Erythroblast (primary cell): ENCODE measurements at places on chromosomes 7 and 10.

DNA sequence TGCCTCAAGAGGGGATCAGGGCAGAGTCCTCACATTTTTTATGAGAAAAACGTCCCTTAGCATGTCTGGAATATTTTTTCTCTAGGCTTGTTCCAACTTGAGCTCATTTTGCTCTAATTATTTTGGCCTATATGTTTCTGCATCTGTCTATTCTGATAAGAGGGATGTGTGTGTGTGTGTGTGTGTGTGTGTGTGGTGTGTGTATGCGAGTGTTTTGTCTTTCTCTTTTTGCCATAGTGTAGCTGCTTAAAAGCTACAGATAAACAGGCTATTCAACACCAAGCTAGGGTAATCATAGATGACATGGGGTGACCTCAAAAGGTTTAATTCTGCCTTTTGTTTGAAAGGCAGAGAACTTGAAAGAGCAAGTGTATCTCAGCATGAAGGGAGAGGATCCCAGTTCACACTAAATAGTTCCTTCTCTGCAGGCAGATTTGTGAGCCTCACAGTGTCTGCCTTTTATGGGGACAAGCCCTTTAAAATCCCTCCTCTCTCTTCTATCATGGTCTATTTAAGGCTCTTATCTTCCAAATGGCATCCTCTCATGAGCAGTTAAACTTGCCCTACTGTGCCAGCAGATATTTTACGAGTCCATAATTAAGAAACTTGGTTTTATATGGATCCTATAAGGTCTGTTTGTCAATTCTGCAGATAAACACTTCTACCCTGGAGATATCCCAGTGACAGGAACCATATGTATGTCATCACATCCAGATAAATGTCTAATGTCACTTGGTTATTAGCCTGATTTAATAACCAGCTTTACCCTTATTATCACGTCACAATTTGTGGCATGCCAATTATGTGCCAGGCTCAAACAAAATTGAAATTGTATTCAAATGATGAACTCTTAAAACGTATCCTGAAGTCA is 202.9 kb upstream of the MTPN start:
- no peak for DNase-seq

GRCh38 chr7:150458235-150458634 is 7.8 kb downstream of the GIMAP8 start:
- DNase-seq, result no peak

DNA sequence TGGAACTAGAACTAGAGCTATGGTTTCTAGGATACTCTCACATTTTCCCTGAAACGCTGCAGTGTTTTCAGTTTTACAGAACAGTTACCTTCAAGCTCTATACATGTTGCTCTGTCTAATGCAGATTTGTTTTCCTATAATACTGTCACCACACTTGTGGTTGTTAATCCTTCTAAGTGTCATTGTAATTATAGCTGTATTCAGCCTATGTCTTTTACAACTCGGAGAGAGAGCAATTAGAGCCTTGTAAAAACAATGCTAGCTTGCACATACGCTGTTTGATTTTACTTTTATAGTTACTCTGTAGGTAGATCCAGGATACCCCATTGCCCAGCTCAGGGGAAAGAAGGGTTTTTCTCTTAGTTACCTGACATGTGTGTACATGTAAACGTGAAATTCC is 55.1 kb downstream of the ATOH7 start:
- DNase-seq, result no peak

DNA sequence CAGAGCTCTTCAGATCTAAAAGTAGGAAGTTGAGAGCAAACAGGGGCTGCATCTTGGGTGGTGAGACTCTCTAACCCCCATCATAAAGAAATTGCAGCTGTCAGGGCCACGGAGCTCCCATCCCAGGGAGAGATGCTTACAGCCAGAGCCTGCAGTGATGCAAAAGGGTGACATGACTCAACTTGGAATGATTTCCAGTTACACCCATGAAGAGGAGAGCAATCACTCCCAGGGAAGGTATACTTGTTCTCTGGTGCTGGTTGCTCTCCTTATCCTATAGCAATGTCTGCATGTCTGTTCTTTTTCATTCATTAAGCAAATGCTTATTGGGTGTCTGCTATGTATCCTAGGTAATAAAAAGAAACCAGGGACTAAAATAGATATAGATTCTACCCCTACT is 228.0 kb downstream of the RAB11FIP2 start:
- DNase-seq, result peak; percentile 2

DNA sequence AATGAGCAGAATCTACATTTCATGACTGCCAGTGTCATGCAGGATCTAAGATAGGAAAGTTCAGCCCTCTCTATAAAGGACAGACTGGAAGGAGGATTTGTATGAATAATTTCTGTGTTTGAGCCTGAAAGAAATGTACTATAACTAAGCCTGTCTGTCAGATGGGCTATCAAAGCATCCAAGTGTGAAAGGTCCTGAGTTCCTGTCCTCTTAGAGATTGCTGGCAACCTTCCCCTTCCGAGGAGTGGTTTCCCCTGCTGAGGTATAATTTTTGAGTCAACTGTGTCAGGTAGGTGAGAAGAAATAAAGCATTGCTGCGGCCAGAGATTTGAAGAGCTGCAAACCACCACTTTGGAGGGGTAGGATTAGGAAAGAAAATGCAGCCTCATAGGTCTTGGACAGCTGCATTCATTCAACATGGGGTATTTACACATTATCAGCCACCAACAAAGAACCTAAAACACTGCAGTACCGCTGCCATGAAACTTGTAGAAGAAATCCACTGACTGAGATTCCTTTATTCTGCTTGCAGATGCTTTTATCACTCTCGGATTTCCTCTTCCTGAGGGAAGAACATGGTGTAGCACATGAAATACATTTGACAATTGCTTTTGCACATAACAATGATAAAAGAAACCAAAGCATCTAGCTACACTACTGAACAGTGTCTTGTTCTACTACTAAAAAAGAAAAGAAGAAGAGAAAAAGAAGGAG is 189.1 kb downstream of the DGKI start:
- no peak for DNase-seq

- DNase-seq, result no peak
Measured at GRCh38 chr7:78702770-78703169, 750.7 kb downstream of the MAGI2 start.

GRCh38 chr10:45354261-45354660 is 19.8 kb upstream of the ALOX5 start:
- no peak for DNase-seq

DNA sequence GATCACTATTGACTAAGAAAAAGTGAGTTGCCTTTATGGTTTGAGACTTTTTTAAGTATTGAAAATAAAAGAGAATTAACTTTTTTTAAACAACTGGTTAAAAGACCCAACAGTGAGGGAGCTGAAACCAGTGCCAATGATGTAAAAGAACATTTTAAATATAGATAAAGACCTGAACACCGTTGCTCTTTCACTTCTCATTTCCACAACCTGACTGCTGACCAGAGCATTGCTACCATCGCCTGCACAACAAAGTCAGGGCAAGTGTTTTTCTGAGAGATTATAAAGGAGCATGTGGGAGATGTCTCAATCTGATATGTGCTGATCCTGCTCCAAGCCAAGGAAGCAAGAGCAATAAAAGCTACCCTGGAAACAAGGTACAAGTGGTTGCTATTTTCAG is 34.7 kb downstream of the IMMP2L start:
- peak; percentile 20 for DNase-seq

- DNase-seq, result no peak
Measured at GRCh38 chr10:23364378-23364777, 19.8 kb upstream of the C10orf67 start.

- DNase-seq, result no peak
Measured at GRCh38 chr7:99380823-99381663, 6.5 kb downstream of the ARPC1B start.

DNA sequence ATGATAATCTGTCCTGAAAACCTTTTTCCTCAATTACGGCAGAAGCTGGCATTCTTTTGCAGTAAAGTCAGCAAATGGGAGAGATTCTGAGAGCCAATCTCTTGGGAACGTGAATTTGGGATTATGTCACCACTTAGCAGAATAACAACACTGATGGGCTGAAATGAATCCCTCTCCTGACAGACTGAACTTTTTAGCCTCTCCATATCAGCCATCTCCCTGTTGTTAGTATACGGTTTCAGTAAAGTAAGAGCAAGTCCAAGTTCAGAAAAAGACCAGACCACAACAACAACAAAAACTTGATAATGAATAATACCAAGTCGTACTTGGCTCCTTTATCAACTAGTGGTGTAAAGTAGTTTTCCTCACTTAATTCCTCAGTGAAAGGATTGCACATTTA is 1048.8 kb downstream of the GATA3 start:
- DNase-seq, result no peak

DNA sequence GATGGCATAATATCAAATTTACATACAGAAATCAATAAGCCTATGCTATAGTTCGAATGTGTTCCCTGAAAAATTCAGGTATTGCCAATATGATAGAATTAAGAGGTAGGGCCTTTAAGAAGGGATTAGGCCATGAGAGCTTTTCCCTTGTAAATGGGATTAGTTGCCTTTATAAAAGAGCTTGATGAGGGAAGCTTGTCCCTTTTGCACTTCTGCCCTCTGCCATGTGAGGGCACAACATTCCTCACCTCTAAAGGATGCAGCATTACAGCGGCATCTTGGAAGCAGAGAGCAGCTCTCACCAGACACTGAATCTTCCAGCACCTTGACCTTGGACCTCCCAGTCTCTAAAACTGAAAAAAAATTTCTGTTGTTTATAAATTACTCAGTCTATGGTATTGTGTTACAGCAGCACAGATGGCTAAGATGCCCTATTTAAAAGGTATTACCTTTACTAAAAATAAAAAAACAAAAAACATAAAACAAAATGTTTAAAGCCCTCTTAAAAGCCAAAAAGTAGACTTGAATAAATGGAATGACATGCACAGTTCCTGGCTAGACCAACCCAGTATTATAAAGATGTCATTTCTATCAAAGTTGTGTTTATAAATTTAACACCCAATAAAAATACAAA is 909.6 kb downstream of the REEP3 start:
- peak; percentile 9 for DNase-seq

DNA sequence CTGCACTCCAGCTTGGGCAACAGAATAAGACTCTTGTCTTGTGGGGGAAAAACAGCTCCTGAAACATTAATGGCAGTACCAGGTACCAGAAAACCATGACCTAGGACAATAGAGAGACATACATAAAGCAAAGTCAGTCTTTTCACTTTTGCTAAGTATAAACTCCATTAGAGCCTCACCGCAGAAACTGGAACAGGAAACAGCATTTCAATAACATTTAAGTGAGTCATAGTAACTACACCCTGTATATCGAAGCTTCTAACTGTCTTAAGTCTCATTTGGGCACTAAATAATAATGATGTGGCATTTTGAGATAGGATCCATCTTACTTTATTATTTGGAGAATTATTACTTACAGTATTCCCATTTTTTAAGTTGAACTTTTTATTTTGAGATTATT is 517.8 kb upstream of the CELF2 start:
- no peak for DNase-seq

DNA sequence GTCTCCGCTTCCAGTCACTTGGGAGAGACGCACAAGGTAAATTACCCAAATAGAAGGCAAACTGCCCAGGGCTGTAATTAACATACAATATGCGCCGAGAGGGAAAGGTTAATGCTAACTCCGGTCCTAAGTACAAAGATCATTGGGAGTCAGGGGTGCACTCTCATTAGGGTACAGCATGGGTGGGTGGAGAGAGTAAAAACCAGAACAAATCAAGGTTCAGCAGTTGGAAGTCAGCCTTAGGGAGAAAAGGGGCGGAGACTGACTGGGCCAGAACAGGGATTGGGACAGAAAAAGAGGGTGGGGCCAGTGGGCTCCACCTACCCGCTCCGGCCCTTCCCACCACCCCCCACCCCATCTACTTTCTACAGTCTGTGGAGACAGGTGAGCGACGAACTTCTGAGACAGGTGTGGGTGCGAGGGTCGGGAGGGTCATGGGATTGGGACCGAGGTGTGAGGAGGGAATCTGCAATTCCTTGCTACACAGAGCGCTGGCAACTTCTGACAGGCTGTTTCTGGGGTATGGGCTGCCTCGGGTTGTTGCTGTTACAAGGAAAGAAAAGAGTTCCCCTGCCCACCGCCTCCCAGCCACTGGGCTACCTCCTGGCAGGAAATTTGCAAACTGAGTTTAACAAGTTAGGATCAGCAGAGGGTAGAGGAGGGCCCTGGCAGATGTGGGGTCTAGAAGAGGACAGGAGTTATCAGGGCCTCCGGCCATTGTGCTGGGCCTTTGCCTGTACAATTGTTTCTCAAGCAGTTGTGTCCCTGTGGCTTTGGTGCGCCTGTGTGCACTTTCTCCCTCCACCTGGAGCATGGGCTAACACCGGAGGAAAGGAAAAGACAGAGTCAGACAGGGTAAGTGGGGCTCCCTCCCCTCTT is at the start of gene TMEM139:
TMEM139 (plus strand) TSS at position 368 of the 879 bp plus-strand sequence. CDS start 1,000 bp downstream, outside the sequence.
- DNase-seq, result no peak

DNA sequence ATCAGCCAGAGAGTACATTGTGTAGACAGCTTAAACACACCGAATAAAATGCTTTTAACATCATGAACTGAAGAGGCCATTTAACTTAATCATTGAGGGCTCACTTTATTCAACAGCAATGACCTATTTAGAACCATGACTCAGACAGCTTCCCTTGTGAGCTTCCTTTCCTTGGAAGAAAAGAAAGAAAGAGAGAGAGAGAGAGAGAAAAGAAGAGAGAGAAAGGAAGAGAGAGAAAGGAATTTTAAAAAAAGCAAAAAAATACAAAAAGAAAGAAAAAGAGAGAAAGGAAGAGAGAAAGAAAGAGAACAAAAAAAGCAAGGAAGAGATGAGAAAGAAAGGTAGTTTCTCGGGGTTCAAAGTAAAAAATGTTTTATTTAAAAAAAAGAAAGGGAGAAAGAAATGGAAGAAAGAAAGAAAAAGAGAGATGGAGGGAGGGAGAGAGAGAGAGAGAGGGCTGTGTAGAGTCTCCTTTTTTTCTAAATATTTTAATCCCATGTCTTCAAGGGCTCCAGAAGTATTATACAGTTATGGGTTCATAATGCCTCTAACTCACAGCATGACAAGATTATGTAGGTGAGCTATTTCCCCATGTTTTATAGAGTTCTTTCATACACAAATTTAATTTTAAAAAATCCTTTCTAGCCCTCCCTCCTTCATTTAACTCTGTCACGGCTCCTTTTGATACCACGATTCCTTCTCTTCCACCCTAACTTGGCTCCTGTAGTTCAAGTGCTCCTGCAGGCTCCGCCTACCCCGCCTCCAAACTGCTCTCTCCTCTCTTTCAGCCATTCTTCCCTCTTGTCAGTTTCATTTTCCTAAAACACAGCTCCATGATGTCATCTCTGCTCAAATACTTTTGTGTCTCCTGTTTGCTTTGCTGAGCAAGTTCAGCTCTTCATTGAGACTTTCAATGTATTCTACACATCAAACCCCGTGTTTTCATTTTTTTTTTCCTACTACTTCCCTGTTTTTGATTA is 85.5 kb downstream of the PRTFDC1 start:
- DNase-seq, result no peak

DNA sequence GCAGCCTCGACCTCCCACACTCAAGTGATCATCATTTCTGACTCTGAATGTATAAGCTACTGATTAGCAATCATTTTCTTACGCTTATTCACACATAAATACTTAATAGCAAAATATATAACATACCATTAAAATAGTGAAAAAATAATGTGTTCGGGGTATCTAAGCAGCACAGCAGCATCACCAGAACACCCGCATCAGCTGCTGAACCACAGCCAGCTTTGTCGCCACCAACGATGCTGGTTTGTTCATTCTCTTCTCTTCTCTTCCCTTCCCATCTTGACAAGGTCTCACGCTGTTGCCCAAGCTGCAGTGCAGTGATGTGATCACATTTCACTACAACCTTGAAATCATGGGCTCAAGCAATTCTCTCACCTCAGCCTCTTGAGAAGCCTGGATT is 425.1 kb upstream of the LRGUK start:
- no peak for DNase-seq

- peak; percentile 55 for DNase-seq
Measured at GRCh38 chr7:116671681-116672595, at the start of gene MET. TSS of gene MET (plus strand) at chr7:116672196. CDS start at chr7:116699085, 26,889 bp downstream.

GRCh38 chr7:36438211-36438610 is 48.5 kb downstream of the ANLN start:
- no peak for DNase-seq
